ENCODE measurements at places on chromosomes 4 and X.

GRCh38 chrX:133307094-133307493 lies 88.9 kb upstream of the TFDP3 start:
- DNase-seq: no peak

- DNase-seq: peak; percentile 54
These were observed 337.0 kb downstream of the PDGFC start for GRCh38 chr4:156634612-156635011.

DNA sequence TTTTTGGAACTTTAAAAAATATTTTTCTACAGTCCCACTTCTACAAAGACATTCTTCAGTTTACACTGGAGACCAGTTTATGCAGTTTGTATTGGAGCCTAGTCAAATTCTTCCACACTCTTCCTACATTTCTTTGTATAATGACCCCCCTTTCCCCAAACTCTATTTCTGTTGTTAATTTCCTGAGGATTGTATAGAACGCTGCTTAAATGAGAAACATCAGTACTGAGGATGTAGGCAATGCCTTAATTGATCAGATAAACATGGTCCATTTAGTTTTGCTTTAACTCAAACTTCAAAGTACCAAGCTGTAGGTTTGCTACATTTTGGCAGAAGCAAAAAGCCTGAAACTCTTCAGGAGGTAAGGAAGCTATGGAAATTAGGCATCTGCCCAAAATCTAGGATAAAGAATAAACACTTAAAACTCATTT lies 155.5 kb downstream of the SLC7A11 start:
- no peak for DNase-seq

DNA sequence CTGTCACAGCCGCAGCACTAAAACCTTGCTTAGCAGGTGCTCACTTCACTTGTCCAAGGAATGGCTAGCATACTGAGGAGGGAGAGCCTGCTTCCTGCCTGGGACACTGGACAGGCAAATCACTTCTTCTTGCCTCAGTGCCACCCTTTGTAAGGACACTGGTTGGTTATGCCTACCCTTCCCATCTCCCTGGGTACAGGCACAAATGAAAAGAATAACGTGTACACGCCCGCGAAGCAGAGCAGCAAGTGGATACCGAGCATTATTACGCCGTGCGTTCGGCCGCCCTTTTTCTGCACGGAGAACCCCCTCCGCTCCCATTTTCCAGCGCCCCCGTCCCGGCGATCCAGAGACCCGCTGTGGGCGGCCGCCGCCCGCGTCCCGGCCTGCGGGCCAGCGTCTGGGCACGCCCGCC lies 338 bp upstream of the KLHL2 start:
- DNase-seq: no peak

DNA sequence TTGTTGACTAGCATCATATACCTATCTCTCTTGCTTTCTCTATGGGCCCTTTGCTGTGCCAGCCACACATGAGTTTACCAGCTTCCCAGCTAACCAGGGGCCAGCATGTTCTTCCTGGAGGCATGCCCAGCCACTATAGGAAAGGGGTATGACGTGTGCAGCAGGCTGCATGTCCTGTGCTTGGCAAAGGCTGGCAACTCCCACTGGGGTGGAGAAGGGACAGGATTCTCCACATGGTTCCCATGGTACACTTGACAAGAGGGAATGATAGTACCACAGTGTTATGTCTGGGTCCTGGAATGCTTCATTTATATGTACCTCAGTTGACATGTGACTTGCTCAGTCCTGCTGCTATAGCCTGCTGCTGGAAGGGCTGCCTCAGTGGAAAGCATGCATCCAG lies 78.8 kb downstream of the TMEM164 start:
- peak; percentile 52 for DNase-seq
